ENCODE measurements at places on chromosomes 5 and 9.

DNA sequence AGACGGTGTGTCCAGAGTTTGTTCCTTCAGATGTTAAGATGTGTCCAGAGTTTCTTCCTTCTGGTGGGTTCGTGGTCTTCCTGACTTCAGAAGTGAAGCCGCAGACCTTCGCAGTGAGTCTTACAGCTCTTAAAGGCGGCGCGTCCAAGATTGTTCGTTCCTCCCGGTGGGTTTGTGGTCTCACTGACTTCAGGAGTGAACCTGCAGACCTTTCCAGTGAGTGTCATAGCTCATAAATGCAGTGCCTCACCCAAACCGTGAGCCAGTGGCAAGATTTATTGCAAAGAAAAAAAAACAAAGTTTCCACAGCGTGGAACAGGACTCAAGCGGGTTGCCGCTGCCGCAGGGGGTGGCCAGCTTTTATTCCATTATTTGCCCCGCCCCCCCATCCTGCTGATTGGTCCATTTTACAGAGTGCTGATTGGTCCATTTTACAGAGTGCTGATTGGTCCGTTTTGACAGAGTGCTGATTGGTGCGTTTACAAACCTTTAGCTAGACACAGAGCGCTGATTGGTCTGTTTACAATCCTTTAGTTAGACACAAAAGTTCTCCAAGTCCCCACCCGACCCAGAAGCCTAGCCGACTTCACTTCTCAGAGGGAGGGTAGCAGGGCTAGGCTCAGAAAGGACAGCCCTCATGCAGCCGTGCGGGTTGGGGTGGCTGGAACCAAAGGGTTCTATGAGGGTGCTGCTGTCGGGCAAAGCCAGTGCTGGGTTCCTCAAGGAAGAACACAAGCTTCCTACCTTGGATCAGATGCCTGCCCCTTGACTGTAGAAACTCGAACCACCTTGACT is 9.1 kb upstream of the RNF130 start:
- no peak for DNase-seq
- H3K36me3 ChIP-seq: no peaks in the 10 kb centered on the region
- no peak overlapping the region for H3K27ac ChIP-seq
- H3K27me3 ChIP-seq: no peaks in the 10 kb centered on the region

- H3K4me3 ChIP-seq: no peak overlapping the region
- H3K27me3 ChIP-seq: no peaks in the 10 kb centered on the region
- no peaks in the 10 kb centered on the region for H3K4me1 ChIP-seq
- H3K36me3 ChIP-seq: no peaks in the 10 kb centered on the region
These were observed 40.5 kb upstream of the TRIO start for GRCh38 chr5:14102666-14103065.

GRCh38 chr5:54883374-54884194 is 101.8 kb downstream of the ESM1 start:
- H3K27ac ChIP-seq: peak overlapping the region; percentile 27
- no peak for DNase-seq
- H3K4me3 ChIP-seq: peak overlapping the region; percentile 47
- H3K4me1 ChIP-seq: peaks cover 4% of the 10 kb centered on the region
- no peaks in the 10 kb centered on the region for H3K27me3 ChIP-seq
- no peaks in the 10 kb centered on the region for H3K36me3 ChIP-seq

DNA sequence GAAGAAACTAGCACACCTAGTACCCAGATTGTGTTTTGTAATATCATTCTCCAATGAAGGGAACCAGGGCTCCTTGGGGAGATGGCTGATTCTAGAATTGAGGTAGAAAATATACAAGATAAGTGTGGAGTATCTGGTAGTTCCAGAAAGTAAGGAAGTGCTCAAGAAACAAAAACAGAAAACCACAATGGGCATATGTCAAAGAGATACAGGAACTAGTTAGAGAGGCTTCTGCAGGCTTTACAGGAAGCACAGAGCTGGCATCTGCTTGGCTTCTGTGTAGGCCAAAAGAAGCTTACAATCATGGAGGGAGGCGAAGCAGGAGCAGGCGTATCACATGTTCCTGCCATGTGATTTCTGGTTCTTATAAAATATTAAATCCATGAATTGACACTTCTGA is 105.7 kb upstream of the TMEM161B start:
- H3K27me3 ChIP-seq: no peaks in the 10 kb centered on the region
- H3K27ac ChIP-seq: no peak overlapping the region
- H3K4me3 ChIP-seq: no peak overlapping the region
- no peaks in the 10 kb centered on the region for H3K4me1 ChIP-seq
- DNase-seq: no peak
- no peaks in the 10 kb centered on the region for H3K36me3 ChIP-seq

DNA sequence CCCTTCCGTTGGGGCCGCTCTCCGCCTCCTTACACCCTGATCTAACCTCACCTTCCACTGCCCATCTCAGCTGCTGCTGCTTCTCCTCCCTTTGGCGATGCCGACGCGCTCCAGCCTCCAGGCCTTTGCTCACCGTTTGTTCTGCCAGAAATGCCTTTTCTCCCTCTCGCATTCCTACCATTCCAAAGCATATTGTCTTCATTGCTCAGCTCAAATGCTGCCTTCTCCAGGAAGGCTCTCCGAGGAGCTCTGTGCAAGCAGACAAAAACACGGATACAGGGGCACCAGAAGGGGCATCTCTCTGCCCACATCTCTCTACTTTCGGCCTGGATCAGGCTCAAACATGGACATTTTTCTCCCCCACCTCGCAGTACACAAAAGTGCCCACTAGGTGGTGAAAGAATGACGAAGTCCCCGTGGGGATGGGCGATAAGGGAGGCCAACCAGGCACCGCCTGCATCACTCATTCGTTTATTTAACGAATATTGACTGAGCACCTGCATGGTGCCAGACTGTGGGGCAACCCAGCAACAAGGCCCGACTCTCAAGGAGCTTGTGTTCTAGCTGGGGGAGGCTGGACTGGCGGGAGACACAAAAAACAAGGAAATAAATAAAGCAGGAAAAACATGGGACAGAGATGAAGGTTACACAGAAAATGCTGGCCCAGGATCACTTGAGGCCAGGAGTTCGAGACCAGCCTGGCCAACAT is 7.3 kb upstream of the GRHPR start:
- no peak overlapping the region for H3K4me3 ChIP-seq
- no peaks in the 10 kb centered on the region for H3K27me3 ChIP-seq

GRCh38 chr5:174877987-174878386 is 153.6 kb downstream of the MSX2 start:
- DNase-seq: no peak
- H3K36me3 ChIP-seq: no peaks in the 10 kb centered on the region
- no peaks in the 10 kb centered on the region for H3K27me3 ChIP-seq
- no peak overlapping the region for H3K4me3 ChIP-seq
- no peaks in the 10 kb centered on the region for H3K4me1 ChIP-seq

DNA sequence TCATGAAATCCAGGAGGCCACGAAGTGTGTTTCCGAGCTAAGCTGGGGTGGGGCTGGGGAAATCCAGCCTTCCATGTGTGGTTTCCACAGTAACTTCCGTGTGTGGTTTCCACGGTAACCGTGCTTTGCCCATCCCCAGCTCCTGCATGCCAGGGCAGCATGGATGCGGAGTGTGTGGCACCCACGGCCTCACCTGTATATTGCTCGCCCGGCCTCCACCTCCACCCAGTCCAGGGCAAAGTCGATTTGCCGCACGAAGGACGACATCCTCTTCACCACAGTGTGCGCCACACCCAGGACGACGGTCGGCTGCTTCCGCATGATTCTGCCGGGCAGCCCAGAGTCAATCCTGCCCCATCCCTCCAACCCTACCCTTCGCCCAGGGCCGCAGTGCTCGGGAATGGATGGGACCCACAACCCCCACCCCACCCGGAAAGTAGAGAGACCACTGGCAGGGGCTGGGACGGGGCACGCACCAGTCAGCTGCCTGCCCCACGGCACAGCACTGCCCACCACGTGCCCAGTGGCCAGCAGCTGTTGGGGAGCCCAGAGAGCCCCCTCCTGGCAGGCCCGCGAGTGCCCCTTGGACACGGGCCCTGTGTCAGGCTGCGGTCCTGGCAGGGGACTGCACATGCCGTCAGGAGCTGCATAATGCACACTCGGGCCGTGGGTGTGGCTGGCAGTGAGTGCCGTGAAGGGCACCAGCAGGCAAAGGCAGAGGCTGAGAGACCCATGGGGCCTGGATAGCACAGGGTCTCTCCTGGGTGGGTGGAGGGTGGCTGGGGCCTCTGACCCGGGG is 39.0 kb upstream of the NSMF start:
- DNase-seq: no peak
- H3K4me1 ChIP-seq: no peaks in the 10 kb centered on the region
- no peak overlapping the region for H3K27ac ChIP-seq
- no peaks in the 10 kb centered on the region for H3K27me3 ChIP-seq
- H3K4me3 ChIP-seq: no peak overlapping the region
- no peaks in the 10 kb centered on the region for H3K36me3 ChIP-seq

Measured in vagina (tissue), 2 donors.